Progenitor cell of endocrine pancreas (in vitro differentiated cells): ENCODE measurements at places on chromosomes 16 and 17. TPM values are rescaled to one million over a fixed set of nuclear protein-coding genes. Genes with fewer than 3 reads are reported as not detected.
A peak's percentile ranks its signal among the peaks of the same experiment; 100 is the strongest.

GRCh38 chr16:85375282-85375681 is 237.8 kb upstream of the GSE1 start:
- H3K27me3 ChIP-seq: no peaks in the 10 kb centered on the region
- no peak overlapping the region for H3K4me3 ChIP-seq
- DNase-seq: no peak
- H3K36me3 ChIP-seq: no peaks in the 10 kb centered on the region
- no peak overlapping the region for H3K27ac ChIP-seq
- peaks cover 1% of the 10 kb centered on the region for H3K4me1 ChIP-seq

DNA sequence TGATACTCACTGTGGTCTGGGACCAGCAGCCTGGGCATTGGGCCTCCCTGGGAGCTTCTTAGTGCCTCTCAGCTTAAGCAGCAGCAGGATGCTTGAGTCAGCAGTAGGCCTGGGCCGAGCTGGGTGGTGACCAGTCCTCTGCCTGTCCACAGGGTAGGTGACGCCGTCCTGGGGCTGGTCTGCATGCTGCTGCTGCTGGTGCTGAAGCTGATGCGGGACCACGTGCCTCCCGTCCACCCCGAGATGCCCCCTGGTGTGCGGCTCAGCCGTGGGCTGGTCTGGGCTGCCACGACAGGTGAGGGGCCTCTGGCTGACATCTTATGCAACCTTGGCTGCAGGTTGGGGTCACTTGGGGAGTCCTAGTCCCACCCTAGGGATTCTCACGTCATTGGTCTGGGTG is 7.4 kb downstream of the SLC26A11 start:
- no peak overlapping the region for H3K4me3 ChIP-seq
- H3K27me3 ChIP-seq: no peaks in the 10 kb centered on the region
- H3K36me3 ChIP-seq: peaks cover 27% of the 10 kb centered on the region
- H3K27ac ChIP-seq: no peak overlapping the region
- peaks cover 2% of the 10 kb centered on the region for H3K4me1 ChIP-seq
- DNase-seq: no peak

DNA sequence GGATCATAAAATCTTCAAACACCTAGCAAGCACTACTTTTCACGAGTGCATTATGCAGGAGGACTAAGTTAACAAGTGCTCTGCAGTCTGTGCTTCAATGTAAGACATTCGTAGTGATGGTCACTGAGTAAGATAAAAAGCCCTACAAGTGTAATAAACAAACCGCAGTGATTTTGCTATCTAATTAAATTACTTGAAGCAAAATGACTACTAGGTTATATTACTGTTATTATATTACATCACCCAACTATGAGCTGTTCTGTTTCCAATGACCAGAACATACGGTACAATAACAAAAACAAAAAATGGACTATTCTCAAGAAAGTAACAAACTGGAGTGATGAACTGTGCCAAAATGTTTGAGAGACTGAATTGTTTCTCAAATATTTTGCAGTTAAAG is 11.2 kb downstream of the KLHL10 start:
- peaks cover 5% of the 10 kb centered on the region for H3K36me3 ChIP-seq
- H3K27me3 ChIP-seq: no peaks in the 10 kb centered on the region
- H3K4me3 ChIP-seq: no peak overlapping the region

- H3K36me3 ChIP-seq: no peaks in the 10 kb centered on the region
- H3K27me3 ChIP-seq: peaks cover 2% of the 10 kb centered on the region
- no peak for DNase-seq
- no peaks in the 10 kb centered on the region for H3K4me1 ChIP-seq
These were observed 251.3 kb downstream of the NTN1 start for GRCh38 chr17:9272501-9273200.

The MT1X gene
- total RNA-seq: 6.8 and 6.9 TPM in 2 replicates

The SMIM5 gene
- 3.3 and 4.4 TPM in 2 replicates for total RNA-seq

GRCh38 chr16:82384017-82384416 is 214.0 kb upstream of the MPHOSPH6 start:
- no peaks in the 10 kb centered on the region for H3K36me3 ChIP-seq
- no peaks in the 10 kb centered on the region for H3K4me1 ChIP-seq
- no peak overlapping the region for H3K27ac ChIP-seq
- no peak overlapping the region for H3K4me3 ChIP-seq
- H3K27me3 ChIP-seq: peaks cover 15% of the 10 kb centered on the region

GRCh38 chr16:71473891-71474290 is 11.8 kb upstream of the ZNF23 start:
- H3K4me3 ChIP-seq: no peak overlapping the region
- no peak for DNase-seq
- H3K4me1 ChIP-seq: no peaks in the 10 kb centered on the region
- H3K27ac ChIP-seq: no peak overlapping the region
- H3K27me3 ChIP-seq: no peaks in the 10 kb centered on the region
- peaks cover 16% of the 10 kb centered on the region for H3K36me3 ChIP-seq

The C1QTNF8 gene
- not detected in 2 replicates for total RNA-seq

DNA sequence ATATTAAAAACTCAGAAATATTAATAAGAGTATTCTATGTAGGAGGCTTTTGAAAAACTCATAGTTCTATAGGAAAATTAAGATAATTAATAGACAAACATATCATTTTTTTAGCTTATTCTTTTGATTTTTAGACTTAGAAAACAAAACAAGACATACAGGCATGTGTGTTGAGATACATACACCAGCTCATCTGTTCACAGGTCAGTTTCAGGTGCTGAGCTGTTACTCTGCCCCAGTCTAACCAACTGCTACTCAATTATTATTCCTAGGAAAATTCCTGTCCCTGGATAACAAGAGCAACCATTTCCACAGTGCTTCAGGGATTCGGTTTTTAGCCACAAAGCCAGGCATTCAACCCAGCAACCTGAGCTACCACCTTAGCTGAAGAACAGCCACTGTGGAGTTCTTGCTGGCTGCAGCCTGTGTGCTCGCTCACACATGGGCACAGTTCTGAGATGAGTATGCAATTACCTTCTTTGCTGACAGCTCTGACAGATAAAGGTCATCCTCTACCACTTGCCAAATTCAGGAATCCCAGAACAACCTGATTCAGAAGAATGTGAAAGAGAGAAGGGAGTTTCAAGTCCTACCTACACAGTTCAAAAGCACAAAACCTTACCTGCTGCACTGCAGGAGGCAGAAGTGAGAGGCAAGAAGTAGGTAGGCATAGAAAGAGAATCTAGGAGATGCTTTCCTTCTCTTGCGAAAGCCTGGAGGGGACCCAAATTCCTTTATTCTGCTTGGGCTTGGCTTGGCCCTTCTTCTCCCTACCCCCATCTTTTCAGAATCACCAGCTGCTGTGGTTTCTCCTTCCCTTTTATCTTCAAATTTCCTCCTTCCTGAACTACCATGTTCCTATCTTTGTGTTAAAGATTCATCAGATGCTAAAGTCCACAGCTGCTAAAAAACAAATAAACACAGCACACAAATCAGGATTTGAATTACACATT is 62.7 kb downstream of the TEX2 start:
- H3K36me3 ChIP-seq: peaks cover 6% of the 10 kb centered on the region
- H3K27me3 ChIP-seq: no peaks in the 10 kb centered on the region
- H3K27ac ChIP-seq: peak overlapping the region; percentile 85
- peaks cover 16% of the 10 kb centered on the region for H3K4me1 ChIP-seq

DNA sequence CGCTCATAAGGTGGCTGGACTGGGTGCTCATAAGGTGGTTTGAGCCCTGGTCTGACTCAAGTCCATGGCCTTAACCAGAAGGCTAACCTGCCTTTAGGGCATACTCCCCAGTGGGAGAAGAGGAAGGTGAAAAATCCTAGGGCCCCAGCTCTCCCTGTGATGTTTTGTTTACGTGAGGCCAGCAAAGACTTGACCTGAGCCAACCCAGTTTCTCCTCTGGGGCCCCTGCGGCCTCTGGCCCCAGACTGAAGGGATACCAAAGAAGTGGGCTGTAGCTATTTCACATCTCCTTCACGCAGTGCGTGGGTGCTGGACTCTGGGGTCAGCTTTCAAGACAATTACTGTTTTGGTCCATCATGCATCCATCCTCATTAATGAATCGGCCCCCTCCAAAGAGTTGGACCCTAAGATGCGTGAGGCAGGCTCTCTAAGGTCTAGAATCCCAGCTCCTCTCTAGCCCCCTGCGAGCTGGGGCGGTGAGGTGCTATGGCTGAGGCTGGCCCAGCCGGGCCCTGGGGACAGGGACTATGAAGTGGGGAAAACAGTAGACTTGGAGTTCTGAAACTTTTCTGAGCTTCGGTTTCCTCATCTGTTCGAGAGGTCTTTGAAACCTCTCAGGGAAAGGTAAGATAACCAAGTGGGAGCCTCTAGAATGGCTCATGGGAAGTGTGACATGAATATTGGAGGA is 1.5 kb downstream of the SH2B1 start:
- H3K4me1 ChIP-seq: peaks cover 12% of the 10 kb centered on the region
- H3K27ac ChIP-seq: peak overlapping the region; percentile 100

DNA sequence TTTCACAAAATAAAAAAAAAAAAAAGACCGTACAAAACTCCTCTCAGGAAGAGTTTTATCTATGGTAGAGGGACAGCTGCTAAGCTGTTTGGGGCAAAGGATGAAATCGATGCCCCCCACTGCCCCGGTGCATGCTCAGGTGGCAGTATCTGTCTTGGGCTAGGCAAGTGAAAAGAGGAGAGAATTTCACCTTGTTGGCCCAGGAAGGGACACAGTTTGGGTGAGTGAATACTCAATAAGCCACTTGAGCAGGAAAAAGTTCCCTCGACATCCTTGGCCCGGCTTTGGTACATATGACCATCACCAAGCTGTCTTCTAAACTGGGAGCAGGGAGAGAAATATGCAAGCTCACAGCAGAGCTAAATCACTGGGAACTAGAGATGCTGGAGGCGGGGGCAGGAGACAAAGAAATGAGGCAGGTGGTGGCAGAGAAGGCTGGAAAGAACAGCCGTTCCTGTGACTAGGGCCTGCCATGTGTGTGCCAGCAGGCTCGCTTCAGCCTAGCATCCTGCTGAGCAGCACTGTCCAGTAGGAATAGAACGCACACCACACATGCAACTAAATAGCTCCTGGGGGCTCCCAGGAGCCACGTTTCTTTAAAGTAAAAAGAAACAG is 8.2 kb upstream of the EIF1 start:
- H3K27me3 ChIP-seq: no peaks in the 10 kb centered on the region
- H3K4me3 ChIP-seq: no peak overlapping the region
- no peak for DNase-seq
- peaks cover 25% of the 10 kb centered on the region for H3K4me1 ChIP-seq
- no peaks in the 10 kb centered on the region for H3K36me3 ChIP-seq

- peaks cover 7% of the 10 kb centered on the region for H3K27me3 ChIP-seq
- H3K27ac ChIP-seq: no peak overlapping the region
- no peak overlapping the region for H3K4me3 ChIP-seq
- H3K36me3 ChIP-seq: no peaks in the 10 kb centered on the region
- DNase-seq: no peak
These were observed 20.7 kb downstream of the ASIC2 start for GRCh38 chr17:33272438-33272837.

DNA sequence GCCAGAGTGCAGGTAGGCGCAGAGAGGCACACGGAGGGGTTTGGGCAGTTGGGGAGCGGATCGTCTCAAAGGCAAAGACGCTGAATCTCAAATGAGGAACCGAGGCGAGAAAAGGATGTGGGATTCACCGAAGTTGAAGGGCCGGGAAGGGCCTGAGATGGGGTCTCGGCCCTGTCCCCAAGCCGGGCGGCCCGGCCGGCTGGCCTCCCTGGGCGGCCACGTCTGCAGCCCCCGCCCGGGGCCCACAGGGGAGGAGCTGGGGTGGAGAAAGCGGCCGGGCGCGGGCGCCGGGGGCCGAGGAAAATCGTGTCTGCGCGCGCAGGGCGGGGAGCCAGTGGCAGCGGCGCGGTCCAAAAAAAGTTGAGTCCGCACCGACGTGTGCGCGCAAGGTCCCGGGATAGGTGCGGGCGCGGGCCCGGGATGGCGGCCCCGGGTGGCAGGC is 458 bp downstream of the SLC12A4 start:
- H3K27me3 ChIP-seq: no peaks in the 10 kb centered on the region
- peak overlapping the region; percentile 97 for H3K27ac ChIP-seq
- peak; percentile 32 for DNase-seq
- H3K36me3 ChIP-seq: peaks cover 1% of the 10 kb centered on the region
- peaks cover 29% of the 10 kb centered on the region for H3K4me1 ChIP-seq

DNA sequence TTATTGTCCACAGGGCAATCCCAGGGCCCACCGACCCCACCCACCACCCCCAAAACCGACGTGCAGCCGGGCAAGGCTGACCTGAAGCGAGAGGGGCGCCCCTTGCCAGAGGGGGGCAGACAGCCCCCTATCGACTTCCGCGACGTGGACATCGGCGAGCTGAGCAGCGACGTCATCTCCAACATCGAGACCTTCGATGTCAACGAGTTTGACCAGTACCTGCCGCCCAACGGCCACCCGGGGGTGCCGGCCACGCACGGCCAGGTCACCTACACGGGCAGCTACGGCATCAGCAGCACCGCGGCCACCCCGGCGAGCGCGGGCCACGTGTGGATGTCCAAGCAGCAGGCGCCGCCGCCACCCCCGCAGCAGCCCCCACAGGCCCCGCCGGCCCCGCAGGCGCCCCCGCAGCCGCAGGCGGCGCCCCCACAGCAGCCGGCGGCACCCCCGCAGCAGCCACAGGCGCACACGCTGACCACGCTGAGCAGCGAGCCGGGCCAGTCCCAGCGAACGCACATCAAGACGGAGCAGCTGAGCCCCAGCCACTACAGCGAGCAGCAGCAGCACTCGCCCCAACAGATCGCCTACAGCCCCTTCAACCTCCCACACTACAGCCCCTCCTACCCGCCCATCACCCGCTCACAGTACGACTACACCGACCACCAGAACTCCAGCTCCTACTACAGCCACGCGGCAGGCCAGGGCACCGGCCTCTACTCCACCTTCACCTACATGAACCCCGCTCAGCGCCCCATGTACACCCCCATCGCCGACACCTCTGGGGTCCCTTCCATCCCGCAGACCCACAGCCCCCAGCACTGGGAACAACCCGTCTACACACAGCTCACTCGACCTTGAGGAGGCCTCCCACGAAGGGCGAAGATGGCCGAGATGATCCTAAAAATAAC is 3.0 kb downstream of the SOX9 start:
- DNase-seq: no peak
- H3K36me3 ChIP-seq: peaks cover 20% of the 10 kb centered on the region
- peak overlapping the region; percentile 94 for H3K27ac ChIP-seq

The ZFHX3 gene
- 48.9 and 54.0 TPM in 2 replicates for total RNA-seq

DNA sequence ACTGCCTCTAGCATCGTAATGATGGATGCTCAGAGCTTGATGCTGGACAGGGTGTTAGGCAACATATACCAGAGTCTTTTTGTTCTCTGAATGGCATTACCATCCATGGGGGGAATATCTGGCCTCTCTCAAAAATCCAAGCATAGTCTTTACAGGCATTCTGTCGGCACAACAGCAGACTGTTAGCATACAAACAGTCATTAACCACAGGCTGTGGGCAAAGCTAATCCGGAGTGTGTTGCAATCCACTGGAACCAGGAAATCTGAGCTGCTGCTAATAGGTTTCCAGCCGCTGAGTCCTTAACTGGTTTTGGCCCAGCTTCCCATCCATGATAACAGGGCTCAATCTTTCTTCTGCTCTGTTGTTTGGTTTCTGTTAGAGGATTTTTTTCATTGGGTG is 371.9 kb downstream of the HS3ST3B1 start:
- H3K27me3 ChIP-seq: peaks cover 16% of the 10 kb centered on the region
- no peak overlapping the region for H3K27ac ChIP-seq
- H3K36me3 ChIP-seq: peaks cover 2% of the 10 kb centered on the region
- no peak for DNase-seq
- no peak overlapping the region for H3K4me3 ChIP-seq

The SCNN1B gene
- total RNA-seq: not detected in 2 replicates

- no peak overlapping the region for H3K27ac ChIP-seq
- H3K4me3 ChIP-seq: no peak overlapping the region
- H3K27me3 ChIP-seq: peaks cover 7% of the 10 kb centered on the region
These were observed 1.9 kb downstream of the SLC16A3 start for GRCh38 chr17:82230609-82231311.

GRCh38 chr16:65195998-65196397 is 74.1 kb upstream of the CDH11 start:
- peaks cover 13% of the 10 kb centered on the region for H3K4me1 ChIP-seq
- no peak overlapping the region for H3K27ac ChIP-seq
- DNase-seq: no peak
- H3K36me3 ChIP-seq: no peaks in the 10 kb centered on the region
- no peak overlapping the region for H3K4me3 ChIP-seq
